ENCODE measurements at places on chromosomes 12 and 14. TPM values are rescaled to one million over a fixed set of nuclear protein-coding genes. Genes with fewer than 3 reads are reported as not detected.

GPR135 gene
- 0.36 TPM for polyA plus RNA-seq

BEGAIN gene
- 0.91 TPM for polyA plus RNA-seq

IGFBP6 gene
- 1.0 TPM for polyA plus RNA-seq

ARHGEF40 gene
- polyA plus RNA-seq = not detected

ADSS1 gene
- polyA plus RNA-seq = not detected

CHGA gene
- polyA plus RNA-seq = 0.44 TPM

SLC6A15 gene
- polyA plus RNA-seq = not detected

TSPAN9 gene
- polyA plus RNA-seq = not detected

AHNAK2 gene
- polyA plus RNA-seq = 0.68 TPM

SPX gene
- polyA plus RNA-seq = 1.6 TPM

PLEKHA5 gene
- polyA plus RNA-seq = 0.18 TPM

SCN8A gene
- 0.85 TPM for polyA plus RNA-seq

IQSEC3 gene
- polyA plus RNA-seq = not detected

LAG3 gene
- 0.88 TPM for polyA plus RNA-seq

SLC5A8 gene
- not detected for polyA plus RNA-seq

CCNT1 gene
- 14.9 TPM for polyA plus RNA-seq

CCDC198 gene
- not detected for polyA plus RNA-seq

HSPA2 gene
- polyA plus RNA-seq = 0.26 TPM

RASAL1 gene
- polyA plus RNA-seq = not detected

FRS2 gene
- 11.2 TPM for polyA plus RNA-seq

IL22 gene
- polyA plus RNA-seq = not detected

OR4E2 gene
- not detected for polyA plus RNA-seq

FAM90A1 gene
- not detected for polyA plus RNA-seq

PRKD1 gene
- 1.0 TPM for polyA plus RNA-seq

SMAGP gene
- 82.1 TPM for polyA plus RNA-seq

CPNE6 gene
- polyA plus RNA-seq = not detected
